Ascending aorta (tissue), 2 donors: ENCODE measurements at places on chromosomes 5 and 9. TPM values are rescaled to one million over a fixed set of nuclear protein-coding genes. Genes with fewer than 3 reads are reported as not detected.
A peak's percentile ranks its signal among the peaks of the same experiment; 100 is the strongest.

GRCh38 chr5:13659391-13659790, 285.1 kb downstream of the DNAH5 start:
- DNase-seq: no peak

DNA sequence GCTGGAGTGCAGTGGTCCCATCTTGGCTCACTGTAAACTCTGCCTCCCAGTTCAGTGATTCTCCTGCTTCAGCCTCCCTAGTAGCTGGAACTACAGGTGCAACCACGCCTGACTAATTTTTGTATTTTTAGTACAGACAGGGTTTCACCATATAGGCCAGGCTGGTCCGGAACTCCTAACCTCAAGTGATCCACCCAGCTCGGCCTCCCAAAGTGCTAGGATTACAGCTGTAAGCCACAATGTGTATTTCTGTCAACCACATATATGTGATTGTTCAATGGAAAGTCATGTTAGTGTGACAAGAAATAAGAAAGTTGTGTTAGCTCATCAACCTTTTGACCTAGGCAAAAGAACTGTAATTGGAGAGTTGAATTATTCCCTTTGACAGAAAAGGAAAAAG, 677.1 kb upstream of the CHD1 start:
- no peak for DNase-seq

- no peak for DNase-seq
Measured at GRCh38 chr9:96015876-96016686, 140.6 kb downstream of the ERCC6L2 start.

The TNFSF8 gene
- 0.96 TPM for total RNA-seq

The TBC1D2 gene
- total RNA-seq: 32.5 TPM

DNA sequence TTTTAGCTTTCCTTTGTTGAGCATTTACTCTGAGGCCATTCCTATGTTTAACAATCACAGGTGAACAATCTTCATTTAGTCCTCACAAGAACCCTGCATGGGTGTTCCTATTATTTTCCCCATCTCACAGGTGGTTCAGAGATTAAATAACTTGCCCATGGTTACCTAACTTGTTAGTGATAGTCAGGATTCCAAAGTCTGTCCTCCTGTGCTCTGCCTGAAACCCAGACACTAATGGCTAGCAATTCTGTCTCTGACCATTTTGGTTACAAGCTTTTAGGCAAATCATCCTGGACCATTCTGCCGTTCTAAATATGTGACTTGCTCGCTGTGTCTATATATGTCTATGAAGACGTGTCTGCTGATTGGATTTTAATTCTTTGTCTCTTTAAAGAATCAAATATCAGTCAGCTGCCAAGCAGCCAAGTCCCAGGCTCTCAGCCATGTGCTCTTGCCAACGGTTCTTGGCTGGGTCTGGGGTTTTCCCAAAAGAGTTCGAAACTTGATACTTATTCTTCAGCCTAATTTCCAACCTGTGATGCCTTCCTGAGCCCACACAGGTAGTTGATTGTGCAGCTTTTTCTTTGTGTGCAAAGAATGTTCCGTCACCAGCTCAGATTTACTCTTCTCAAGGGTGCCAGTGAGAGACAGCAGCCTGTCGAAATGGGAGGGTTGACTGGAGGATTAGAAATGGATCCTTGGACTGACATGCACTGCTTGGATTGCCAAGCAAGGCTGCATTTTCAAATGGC, 121.7 kb downstream of the NREP start:
- DNase-seq: no peak

DNA sequence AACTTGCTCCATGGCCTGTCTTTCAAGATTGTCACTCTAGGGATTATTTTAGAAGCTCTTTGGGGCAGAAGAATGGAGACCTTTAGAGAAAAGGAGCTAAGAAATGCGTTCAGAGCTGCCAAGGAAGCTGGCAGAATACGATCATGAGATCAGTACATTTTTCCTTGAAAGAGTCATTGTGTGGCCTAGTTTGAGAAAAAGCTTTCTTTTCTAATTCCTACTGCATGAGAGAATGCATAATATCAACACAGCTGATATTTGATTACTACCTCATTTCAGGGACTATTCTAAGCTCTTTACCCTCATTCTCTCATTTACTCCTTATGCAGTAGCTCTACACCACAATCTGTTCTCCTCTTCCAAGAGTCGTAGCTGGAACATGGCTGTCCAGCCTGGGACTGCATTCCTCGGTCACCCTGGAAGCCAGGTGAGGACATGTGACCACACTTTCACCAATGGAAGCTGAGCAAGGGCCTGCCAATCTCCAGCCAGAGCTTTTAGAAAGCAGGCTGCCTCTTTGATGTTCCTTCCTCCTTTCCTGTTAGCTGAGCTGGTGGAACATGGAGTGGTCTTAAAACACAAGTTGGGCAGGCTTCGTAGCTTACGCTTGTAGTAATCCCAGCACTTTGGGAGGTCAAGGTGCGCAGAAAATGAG, 99.3 kb upstream of the LHFPL2 start:
- DNase-seq: peak; percentile 68

The GABRP gene
- 0.43 TPM for total RNA-seq

DNA sequence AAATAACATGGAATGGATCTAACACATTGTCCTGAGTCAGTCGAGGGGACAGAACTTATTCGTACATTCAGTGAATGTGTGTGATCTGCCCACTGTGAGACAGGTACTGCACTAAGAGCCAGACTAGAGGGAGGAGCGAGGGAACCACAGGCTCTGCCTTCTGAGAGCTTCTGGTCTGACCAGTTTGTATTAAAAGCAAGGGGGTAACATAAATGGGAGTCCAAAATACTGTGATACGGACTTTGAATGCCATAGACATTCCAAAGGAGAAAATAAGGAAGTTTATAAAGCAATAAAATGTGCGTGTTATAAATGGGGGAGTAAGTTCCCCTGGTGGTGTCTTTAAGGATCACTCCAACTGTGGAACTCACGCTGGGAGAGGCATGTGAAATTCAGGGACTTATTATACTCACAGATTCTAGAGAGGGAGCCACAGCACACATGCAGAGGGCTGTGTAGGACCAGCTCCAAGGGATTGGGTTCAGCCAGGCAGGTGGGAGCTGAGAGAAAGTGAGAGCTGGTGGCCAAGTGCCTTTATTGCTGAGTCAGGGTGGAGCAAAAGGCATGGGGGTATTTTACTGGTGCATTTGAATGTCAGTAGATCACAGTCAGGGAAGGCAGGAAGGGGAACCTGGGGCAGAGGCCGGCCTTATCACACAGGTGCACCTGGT, 186.5 kb upstream of the WWC1 start:
- no peak for DNase-seq

DNA sequence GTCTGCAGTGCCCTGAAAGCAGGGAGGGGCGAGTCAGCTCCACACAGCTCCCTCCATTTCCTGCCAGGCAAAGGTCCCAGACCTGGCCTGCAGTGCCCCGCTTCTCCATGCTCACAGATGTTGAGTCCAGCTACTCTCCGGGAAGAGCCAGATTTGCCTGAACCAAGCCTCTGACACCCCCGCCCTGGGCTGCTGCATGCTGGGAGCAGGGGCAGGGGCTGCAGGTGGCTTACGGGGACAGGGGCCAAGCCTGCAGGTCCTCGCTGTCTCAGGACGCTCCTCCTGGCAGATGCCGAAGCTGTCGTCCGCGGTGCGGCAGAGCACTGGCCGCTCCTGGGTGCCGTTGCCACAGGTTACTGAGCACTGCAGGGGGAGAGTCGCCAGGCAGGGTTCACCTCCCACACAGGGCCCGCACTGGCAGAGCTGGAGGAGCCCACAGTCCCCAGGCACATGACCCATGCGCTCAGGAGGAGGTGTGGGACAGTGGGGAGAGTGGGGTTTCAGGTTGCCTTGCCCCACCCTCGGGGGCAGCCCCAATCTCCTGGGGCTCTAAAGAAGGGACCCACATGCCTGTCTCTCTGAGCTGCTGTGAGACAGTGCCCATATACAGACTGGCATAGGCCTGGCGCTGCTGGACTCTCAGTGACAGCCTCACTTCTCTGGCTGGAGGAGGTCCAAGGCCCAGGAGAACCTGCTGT, 62.4 kb downstream of the ZNF354C start:
- no peak for DNase-seq

The GAS1 gene
- total RNA-seq: 605 TPM

DNA sequence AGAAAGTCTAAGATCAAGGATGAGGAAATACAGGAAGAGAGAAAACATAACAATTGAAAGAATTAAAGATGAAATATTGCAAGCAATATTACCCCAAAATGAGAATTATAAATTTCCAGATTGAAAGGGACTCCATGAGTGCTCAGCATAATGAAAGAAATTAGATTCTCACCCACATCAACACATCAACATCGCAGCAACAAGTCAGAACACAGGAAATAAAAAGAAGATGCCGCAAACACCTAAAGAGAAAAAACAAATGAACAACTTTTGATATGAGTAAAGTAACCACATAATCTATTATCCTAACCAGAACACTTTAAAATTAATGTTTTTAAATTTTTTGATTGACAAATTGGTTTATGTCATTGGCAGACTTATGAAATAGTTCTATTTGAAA, 318.3 kb upstream of the PTGER4 start:
- no peak for DNase-seq

- no peak for DNase-seq
Measured at GRCh38 chr5:65072850-65073249, 304.1 kb downstream of the CWC27 start.

DNA sequence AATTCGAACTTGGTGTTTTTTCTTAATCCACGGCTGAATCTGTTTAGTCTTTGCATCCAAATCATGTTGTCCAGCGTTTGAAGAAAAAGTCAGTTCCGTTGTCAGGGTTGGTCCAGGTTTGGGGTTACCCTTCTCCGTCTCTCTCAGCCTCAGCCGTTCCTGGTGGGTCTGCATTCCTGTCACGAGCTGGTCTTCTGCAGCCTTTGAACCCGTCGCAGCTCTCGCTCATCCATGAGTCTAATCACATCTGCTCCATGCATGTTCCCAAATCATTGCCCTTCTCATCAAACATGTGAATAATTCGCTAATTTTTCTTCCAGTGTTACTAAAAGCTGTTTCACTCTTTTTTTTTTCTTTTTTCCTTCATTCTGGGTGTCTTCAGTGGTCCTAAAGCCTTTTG, 39.0 kb upstream of the EXOC3 start:
- no peak for DNase-seq

The HNRNPK gene
- 272 TPM for total RNA-seq

- no peak for DNase-seq
Measured at GRCh38 chr5:135739383-135739981, 95.0 kb upstream of the SLC25A48 start.

- DNase-seq: no peak
Measured at GRCh38 chr5:76290321-76290757, 112.7 kb upstream of the IQGAP2 start.

GRCh38 chr5:1724822-1725602, 74.6 kb downstream of the MRPL36 start:
- DNase-seq: no peak

The SHISAL2B gene
- total RNA-seq: not detected

DNA sequence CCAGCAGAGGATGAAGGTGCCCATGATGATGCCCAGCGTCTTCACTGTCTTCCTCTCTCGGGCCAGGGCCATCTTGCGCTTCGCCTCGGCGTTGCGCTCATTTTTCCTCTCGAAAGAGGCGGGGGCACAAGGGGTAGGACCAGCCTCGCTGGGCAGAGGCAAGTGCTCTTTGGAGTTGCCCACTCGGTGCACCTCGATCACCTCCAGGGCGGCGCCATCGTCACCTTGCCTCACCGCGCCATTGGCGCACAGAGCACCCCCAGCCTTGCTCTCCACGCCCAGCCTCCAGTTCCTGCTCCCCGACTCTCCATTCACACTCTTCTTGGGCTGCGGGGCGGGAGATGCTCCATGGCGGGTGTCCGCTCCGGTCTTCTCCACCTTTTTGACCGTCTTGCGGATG, 1.6 kb downstream of the HTR1A start:
- DNase-seq: no peak

The ERCC6L2 gene
- 22.9 TPM for total RNA-seq

DNA sequence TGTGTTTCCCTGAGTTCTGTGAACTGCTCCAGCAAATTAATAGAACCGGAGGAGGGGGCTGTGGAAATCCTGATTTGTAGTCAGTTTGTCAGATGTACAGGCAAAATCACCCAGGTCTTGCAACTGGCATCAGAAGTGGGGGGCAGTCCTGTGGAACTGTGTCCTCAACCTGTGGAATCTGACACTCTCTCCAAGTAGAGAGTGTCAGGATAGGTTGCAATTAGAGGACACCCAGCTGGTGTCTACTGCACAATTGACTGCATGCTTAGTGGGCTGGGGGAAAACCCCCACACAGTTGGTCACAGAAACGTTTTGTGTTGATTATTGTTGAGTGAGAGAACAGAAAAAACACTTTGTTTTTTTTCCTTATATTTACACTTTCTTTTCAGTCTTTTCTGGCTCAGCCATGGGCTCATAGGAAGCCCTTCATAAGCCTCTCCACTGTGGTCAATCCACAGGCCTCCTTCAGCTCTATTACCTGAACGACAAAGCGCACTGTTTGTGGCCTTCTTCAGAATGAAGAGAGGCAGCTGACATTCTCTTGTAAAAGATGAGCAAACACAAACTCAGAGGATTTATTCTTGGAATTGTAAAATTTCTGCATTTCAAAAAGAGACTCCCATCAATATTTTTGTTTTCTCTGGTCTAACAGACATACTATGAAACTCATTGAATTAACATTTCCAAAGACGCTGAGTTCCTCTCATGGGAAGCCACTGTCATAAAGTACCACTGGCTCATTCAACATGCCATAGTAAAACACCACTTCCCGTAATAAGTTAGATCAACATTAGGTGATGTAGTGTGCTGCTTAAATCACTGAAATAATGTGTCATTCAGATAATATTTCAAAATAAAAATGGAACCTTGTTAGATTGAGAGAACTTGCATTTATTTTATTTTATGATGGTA, 348.9 kb upstream of the RFX3 start:
- DNase-seq: no peak

DNA sequence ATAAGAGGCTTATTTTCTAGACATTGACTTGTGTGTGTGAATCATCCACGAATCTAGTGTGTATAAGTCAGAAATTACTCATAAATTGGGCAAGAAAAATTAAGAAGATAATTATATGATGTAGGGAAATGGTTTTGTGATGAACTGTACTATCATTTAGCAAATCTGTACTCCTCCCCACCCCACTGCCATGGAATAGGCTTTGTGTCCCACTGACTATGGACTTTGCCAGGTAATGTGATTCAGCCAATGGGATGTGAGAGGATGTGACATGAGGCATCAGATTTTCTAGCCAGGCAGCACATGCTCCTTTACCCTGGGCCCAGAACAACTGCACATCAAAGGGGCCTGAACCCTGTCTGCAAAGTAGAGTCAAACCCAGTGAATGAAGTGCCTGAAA, 406.6 kb downstream of the CTNND2 start:
- no peak for DNase-seq
